ENCODE measurements at places on chromosomes 7 and 10.

- no peak for DNase-seq
These were observed 154.3 kb downstream of the GNAT3 start for GRCh38 chr7:80357530-80357929.

DNA sequence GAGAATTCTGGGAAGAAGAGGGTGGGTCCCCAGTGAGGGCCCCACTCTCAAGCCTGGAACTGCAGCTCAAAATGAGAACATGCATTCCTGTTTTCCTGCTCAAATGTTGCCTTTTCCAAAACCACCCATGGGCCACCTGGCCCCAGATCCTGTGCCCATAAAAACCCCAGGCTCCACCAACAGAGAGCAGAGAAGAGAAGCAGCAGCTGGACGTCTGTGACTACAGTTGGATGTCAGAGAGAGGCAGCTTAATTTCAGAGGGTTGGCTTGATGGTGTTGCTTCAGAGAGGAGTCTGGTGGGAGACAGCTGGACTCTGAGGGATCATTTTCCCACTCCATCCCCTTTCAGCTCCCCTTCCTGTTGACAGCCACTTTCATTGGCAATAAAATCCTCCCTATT, 256.4 kb downstream of the FZD1 start:
- no peak for DNase-seq

- no peak for DNase-seq
These were observed 46.0 kb upstream of the CDK13 start for GRCh38 chr7:39904077-39904486.

- no peak for DNase-seq
These were observed 365.7 kb downstream of the GPR37 start for GRCh38 chr7:124399941-124400340.

- DNase-seq: no peak
These were observed 57.2 kb upstream of the FOXI2 start for GRCh38 chr10:127679642-127680255.

DNA sequence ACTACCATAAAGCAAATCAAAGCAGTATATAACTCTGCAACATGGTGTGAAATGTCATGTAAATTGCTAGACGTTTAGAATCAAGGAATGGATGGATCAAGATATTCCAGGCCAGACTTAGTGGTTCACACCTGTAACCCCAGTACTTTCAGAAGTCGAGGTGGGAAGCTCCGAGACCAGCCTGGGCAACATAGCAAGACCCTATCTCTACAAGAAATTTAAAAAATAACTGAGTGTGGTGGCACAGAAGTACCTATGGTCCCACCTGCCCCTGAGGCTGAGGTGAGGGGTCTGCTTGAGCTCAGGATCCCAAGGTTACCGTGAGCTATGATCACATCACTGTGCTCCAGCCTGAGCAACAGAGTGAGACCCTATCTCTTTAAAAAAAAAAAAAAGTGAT, 2.8 kb upstream of the EZH2 start:
- DNase-seq: no peak

- peak; percentile 34 for DNase-seq
These were observed 1.4 kb upstream of the TRIM8 start for GRCh38 chr10:102642736-102643335.

GRCh38 chr10:7572391-7572790, 94.4 kb downstream of the ITIH5 start:
- DNase-seq: peak; percentile 28

DNA sequence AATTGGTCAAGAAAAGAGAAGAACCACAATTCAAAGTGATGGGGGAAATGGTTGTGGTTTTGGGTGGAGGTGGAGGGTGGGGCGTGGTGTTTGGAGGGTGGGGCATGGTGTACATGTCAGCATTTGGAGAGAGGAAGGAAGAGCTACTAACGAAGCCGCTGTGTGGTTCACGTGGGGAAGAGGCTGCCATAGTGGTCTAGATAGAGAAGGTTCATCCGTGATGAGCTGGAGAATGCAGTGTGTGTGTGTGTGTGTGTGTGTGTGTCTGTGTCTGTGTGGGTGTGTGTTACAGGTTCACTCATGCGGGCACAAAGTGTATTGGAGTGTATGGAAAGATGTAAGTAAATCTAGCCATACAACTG, 6.1 kb upstream of the VCL start:
- peak; percentile 79 for DNase-seq

- peak; percentile 32 for DNase-seq
These were observed 69.0 kb upstream of the LRRC17 start for GRCh38 chr7:102843850-102844249.

- DNase-seq: peak; percentile 15
These were observed 552.5 kb upstream of the SORCS1 start for GRCh38 chr10:107717046-107717445.

- no peak for DNase-seq
These were observed 118.1 kb downstream of the TPST1 start for GRCh38 chr7:66323114-66323796.

DNA sequence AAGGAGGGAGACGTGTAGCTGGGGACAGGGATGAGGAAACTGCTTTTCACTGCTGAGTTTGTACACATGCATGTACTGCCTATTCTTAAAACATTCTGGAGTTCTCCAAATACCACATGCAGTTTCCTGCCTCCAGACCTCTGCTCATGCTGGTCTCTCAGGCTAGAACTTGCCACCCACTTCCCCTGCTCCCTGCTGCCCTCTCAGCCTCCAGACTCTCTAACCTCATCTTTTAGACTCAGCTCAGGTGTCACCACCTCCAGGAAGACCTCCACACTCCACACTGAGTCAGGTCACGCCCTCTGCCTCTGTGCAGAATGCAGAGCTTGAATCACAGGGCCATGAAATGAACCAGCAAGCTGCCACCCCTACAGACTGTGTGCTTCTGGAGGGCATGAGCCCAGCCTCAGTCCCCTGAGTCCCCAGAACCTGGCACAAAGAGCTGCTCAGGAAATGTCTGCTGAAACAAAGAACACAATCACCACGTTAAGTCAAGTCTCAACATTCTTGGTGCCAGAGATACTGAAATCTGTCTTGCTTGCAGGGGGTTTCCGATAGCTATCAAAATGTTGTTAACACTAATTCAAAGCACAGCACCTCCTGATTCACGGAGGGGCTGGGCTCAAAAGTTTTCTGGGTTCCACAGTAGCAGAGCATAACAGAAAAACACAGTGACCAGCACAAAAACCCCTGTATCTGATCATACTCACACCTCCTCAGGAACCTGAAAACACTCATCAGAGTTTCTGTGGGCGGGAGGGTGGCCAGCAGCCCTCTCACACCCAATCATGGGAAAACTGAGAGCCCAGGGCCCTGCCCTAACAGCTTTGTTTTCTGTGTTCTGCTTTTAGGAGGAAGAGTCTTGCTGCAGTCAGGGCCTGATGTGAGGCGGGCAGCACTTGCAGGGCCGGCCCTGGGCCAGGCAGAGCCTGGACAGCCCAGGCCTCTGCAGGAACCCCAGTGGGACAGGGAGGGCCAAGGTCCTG, 21.1 kb downstream of the FAM53B start:
- DNase-seq: peak; percentile 23

- no peak for DNase-seq
These were observed 2.5 kb downstream of the HPSE2 start for GRCh38 chr10:99233000-99233688.

DNA sequence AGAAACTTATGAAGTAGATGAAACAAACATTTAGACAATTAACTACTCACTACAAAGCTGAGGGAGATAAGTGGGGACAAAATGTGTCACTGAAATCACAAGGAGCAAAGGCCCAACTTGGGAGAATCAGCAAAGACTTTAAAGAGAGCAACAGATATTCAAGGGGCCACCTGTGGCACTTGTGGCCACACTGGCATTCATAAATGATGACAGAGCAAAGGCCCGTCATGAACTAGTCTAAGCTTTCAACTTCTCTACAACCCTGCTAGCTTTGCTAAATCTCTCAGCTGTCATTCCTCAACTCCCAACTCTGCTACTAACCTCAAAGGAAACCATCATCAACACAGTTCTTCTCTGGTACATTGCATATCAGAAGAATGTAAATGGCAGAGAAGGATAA, 178.4 kb downstream of the CPEB3 start:
- DNase-seq: no peak

DNA sequence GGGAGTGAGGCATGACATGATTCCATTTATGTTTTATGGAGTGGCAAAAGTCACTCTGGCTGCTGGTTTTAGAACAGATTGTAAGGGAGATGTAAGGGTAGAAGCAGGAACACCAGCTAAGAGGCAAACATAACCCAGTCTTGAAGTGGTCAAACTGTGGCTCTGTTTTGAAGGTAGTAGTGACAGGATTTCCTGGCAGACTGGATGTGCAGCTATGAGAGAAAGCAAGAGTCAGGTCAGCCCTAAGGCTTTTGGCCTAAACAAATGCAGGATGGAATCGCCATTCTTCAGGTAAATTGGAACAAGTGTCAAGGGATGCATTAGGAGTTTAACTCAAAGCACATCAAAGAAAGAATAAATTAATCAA, 175.3 kb upstream of the AGR3 start:
- DNase-seq: no peak

GRCh38 chr7:86968618-86969017, 90.8 kb downstream of the ELAPOR2 start:
- no peak for DNase-seq

DNA sequence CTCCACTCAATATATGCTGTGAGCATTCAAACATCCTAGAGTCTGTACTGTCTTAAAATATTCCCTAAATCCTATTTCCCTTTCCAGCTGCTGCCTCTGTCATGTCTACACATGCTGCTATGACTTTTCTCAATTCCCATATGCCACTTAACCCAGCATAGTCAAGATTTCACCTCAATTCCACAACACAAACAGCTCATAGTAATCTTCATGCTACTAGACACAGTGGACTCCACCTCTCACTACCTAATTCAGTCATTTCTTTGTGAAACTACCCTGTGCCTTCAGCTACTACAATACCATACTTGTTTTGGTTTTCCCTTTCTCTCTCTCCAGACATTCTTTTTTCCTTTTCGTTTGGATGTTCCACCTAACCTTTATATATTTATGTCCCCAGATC, 45.5 kb downstream of the GSAP start:
- DNase-seq: no peak

- DNase-seq: peak; percentile 30
These were observed 361.0 kb upstream of the CDC14C start for GRCh38 chr7:48563334-48563733.

GRCh38 chr7:19621740-19622139, 87.1 kb downstream of the POLR1F start:
- no peak for DNase-seq

DNA sequence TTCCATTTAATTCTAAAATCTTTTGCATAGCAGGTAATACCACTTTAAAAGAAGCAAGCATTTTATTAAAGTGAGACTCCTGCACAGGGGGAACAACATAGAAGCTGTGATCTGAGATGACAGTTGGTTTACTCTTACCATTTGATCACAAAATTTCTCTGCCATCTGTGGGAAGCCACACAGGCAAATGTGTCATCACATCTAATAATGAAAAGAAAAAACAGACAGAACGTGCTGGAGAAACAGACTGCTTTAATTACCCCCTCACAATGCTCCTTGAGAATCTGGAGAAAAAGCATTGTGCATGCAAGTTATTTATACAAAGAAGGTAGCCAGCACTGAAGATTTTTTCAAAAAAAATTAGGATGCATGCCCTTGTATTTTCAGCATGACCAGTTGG, 165.2 kb upstream of the PTER start:
- no peak for DNase-seq

GRCh38 chr10:58574058-58574457, 61.4 kb downstream of the BICC1 start:
- no peak for DNase-seq

- DNase-seq: no peak
These were observed 164.4 kb downstream of the SH2D4B start for GRCh38 chr10:80702143-80702542.

GRCh38 chr7:47239931-47240421, 341.9 kb downstream of the TNS3 start:
- DNase-seq: no peak
